ENCODE measurements at places on chromosomes 3 and 15. TPM values are rescaled to one million over a fixed set of nuclear protein-coding genes. Genes with fewer than 3 reads are reported as not detected.

ITIH1 gene
- total RNA-seq: not detected

PARP15 gene
- total RNA-seq: 0.19 TPM

FAM81A gene
- total RNA-seq: 0.78 TPM

C2CD4B gene
- total RNA-seq: not detected

SKOR1 gene
- total RNA-seq: 0.19 TPM

GPR62 gene
- not detected for total RNA-seq
